ENCODE measurements at places on chromosomes 12 and 14. TPM values are rescaled to one million over a fixed set of nuclear protein-coding genes. Genes with fewer than 3 reads are reported as not detected.

GRCh38 chr12:123519141-123520001, 14.1 kb downstream of the RILPL1 start:
- no peak for DNase-seq

GRCh38 chr12:54749191-54749818, 101.1 kb upstream of the DCD start:
- peak; percentile 32 for DNase-seq

DNA sequence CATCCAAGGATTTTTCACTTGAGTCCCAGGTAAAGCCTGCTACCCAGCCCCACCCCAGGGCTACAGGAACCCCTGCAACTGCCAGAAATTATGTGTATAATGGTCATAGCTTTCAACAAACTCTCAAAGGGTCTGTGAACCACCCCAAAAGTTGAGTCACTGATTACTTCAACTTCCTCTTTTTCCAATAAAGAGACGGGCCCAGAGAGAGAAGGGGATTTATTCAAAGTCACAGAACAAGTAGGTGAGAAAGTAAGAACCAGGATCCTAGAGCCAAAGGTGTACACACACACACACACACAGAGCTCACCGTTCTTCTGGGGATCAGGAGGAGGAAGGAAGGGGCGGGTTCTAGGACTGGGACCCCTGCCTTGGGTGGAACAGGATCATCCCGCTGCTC, 4.8 kb upstream of the ITPK1 start:
- no peak for DNase-seq

DNA sequence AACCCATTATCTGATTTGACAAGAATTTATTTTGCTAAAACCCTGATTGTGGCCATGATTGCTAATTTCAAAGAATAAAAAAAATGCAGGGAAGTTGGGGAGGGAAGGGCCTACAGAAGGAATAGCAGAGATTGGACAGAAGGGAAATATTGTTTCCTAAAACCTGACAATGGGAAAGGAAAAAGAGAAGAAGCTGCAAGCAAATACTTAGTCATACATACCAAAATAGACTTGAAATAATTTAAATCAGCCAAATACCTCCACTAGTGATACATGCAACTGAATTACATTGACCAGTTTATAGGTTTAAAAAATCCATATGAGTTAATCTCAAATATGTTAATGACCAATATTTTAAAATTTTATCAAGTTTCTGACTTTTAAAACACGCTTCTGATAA, 75.1 kb downstream of the PELI2 start:
- DNase-seq, result no peak

DNA sequence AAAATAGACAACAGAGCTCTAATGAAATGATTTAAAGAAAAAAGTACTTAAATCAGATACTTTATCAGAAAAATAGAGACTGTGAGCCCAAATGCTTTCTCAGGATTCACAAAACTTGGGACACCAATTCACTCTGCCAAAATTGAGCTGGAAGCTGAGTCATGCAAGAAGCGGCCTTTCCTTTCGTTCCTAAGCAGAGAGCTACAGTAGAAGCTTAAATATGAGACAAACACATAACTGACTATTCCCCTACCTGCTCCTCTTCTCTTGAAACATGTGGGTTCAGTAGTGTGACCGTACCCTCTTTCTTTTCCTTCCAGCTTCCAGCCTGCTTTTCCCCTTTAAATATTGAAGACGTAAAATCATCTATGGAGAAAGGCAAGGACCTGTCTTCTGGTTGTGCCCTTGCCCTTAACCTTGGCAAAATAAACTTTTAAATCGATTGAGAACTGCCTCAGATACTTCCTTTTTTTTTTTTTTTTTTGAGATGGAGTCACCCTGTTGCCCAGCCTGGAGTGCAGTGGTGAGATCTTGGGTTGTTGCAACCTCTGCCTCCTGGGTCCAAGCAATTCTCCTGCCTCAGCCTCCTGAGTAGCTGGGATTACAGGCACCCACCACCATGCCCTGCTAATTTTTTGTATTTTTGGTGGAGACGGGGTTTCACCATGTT, 4.4 kb upstream of the SDS start:
- no peak for DNase-seq

SERPINA6 gene
- polyA plus RNA-seq, result not detected

DNA sequence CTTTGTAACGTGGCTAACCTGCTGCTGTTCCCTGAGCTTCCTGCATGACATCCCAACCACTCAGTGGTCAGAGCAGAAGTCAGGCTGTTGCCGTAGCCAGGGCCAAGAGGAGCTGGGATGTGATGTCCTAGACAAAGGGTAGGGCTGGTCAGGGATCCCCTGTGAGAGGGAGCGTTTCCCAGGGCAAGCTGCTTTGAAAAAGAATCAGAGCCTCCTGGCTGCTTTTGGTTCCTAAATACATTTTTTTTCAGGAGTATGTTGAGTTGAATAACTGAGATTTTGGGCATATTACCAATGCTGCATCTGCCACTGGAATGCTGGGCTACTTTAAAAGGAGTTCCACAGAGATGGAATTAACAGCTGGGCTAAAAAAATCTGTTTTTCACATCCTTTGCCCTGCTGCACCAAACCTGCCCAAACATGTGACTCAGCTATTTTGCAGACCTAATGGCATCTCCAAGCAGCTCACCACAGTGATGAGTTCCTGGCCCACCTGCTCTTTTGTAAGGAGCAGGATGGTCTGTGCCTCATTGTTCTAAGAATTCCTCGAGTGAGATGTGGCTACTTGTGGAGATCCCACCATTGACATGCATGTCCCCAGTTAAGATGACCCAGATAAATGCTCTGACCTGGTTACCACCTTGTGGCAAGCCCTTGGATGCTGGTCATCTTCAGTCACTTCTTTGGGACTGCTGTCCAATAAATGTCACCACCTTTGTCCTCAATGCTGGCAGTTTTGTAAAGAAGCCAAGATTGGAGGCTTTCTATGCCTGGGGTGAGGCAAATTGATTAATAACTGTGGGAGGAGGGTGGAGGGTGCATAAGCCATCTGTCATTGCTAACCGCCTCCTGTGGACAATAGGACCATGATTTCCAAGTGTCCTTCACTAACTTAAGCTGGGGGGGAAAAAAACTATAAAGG, 24.1 kb downstream of the ANKRD13A start:
- DNase-seq, result no peak

GRCh38 chr14:65033181-65033580, 46.5 kb downstream of the FNTB start:
- no peak for DNase-seq

GRCh38 chr12:119713551-119714031, 45.7 kb downstream of the PRKAB1 start:
- no peak for DNase-seq

PRH1 gene
- polyA plus RNA-seq, result 7.3 TPM

GRCh38 chr12:62787611-62788010, 147.3 kb downstream of the PPM1H start:
- no peak for DNase-seq

GRCh38 chr14:50953502-50953901, 9.2 kb upstream of the PYGL start:
- no peak for DNase-seq

TTC9 gene
- polyA plus RNA-seq, result 10.9 TPM

PPP4R3A gene
- polyA plus RNA-seq, result 68.4 TPM

- no peak for DNase-seq
These were observed 897.9 kb downstream of the BCL11B start for GRCh38 chr14:98374136-98374535.

GRCh38 chr12:12034344-12034743, 36.4 kb upstream of the BCL2L14 start:
- no peak for DNase-seq

NXPH4 gene
- polyA plus RNA-seq, result 2.8 TPM

AMN gene
- polyA plus RNA-seq, result 0.16 TPM

- no peak for DNase-seq
These were observed 301.6 kb downstream of the CACNA1C start for GRCh38 chr12:2354151-2354991.

GRCh38 chr12:65205886-65206285, 36.5 kb downstream of the LEMD3 start:
- DNase-seq, result no peak

GRCh38 chr12:100279607-100280244, 12.7 kb downstream of the SCYL2 start:
- no peak for DNase-seq

- DNase-seq, result no peak
These were observed 119.2 kb downstream of the FIGNL2 start for GRCh38 chr12:51729331-51729730.

FLRT2 gene
- 87.7 TPM for polyA plus RNA-seq

DNA sequence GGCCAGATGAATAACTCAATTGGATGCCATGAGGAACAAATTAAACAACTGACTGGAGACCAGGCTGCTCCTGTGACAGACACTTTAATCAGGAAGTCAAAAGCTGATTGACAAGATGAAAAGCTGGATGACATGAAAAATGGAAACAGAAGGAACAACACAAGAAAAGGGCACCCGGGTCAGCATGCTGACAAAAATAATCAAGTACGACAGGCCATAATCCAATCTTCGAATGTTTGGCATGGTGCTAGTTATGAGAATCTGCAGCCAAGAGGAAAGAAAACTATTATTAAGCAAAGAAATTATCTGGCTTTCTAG, 544.7 kb downstream of the ETNK1 start:
- DNase-seq, result no peak

RNASE4 gene
- polyA plus RNA-seq, result 4.2 TPM

ZBTB25 gene
- polyA plus RNA-seq, result 8.8 TPM

DNA sequence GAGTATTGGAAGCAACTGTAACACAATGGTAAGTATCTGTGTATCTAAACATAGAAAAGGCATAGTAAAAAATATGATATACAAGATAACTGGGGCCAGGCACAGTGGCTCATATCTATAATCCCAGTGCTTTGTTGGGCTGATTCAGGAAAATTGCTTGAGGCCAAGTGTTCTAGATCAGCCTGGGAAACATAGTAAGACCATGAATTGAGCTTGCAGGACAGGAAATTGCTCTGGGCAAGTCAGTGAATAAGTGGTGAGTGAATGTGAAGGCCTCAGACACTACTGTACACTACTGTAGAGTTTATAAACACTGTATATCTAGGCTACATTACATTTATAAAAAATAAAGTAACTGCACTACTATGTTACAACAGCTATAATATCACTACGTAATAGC, 75.2 kb downstream of the GPR135 start:
- no peak for DNase-seq

AQP6 gene
- 0.14 TPM for polyA plus RNA-seq

SPX gene
- 29.0 TPM for polyA plus RNA-seq

DNA sequence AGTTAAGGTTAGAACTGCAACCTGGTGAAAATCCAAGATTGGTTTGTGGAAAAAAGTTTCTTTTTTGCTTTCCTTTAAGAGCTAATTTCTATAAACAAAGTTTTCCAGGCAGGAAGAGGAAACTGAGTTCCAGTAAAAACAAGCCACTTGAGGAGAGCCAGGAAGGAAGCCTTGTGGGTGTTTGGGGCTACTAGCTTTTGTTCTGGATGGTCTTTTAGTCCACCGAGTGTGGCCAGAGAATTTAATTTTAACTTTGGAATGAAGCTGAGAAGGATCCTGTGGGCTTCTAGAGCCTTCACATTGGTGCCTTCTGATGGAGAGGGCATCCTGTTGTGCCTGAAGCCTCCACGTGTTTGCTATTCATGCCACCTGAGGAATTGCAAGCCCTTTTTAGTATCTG, 327.9 kb downstream of the C12orf75 start:
- no peak for DNase-seq

POTEG gene
- not detected for polyA plus RNA-seq

ADGRD1 gene
- 9.5 TPM for polyA plus RNA-seq

- DNase-seq, result no peak
These were observed 102.0 kb downstream of the TMEM30B start for GRCh38 chr14:61179061-61179690.
